ENCODE measurements at places on chromosomes 2 and 18.

DNA sequence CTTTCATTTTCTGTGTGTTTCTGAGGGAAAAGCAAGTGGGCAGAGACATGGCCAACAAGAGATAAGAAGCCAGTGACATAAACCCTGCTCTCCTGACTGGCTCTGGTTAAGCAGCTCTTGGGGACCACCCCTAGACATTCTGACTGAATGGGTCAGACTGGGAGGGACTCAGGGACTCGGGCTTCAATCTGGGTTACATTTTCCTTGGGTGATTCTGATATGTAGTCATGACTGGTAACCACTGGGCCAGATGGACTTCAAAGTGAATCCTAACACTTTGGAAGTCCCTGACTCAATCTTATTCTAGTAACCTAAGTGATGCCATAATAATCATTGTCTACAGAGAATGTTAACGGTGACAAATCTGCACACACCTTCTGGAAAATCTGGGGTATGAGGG lies 397.8 kb downstream of the NBAS start:
- no peak for DNase-seq

- peak; percentile 29 for DNase-seq
Observed at GRCh38 chr18:43049021-43049420, 66.5 kb downstream of the RIT2 start.

- DNase-seq, result no peak
Observed at GRCh38 chr2:15367715-15368114, 193.4 kb downstream of the NBAS start.

DNA sequence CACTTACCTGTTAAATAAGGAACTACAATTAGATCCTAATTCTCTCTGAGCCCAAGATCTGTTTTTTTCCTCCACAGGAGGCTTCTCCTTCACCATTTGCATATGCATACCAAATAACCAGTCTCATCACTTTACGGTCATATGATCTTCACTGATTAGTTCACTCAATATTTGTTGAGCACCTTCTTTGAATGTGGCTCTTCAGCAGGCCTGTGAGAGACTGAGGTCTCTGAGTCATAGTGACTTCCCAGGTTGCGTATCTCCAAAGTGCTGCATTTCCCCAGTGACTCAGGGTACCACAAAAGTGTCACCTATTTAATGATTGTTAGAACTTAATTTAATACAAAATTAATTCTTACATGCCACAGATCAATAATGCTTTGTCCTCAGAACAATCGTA lies 108.8 kb upstream of the TRIB2 start:
- DNase-seq, result no peak

DNA sequence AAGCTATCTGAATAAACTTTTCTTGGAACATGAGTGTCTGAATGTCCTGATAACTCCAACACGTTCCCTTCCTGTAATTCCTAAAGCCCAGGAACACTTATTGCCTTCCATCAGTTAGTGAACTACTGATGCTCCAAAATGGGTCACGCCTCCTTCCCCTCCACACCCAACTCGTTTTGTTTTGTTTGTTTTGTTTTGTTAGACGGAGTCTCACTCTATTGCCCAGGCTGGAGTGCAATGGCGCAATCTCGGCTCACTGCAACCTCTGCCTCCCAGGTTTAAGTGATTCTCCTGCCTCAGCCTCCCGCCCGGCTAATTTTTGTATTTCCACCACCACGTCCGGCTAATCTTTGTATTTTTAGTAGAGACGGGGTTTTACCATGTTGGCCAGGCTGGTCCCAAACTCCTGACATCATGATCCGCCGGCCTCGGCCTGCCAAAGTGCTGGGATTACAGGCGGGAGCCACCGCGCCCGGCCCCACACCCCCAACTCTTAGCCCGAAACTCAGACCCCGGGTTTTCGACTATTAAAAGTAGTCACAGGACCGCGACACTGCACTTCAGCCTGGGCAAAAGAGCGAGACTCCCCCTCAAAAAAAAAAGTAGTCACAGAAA lies 774 bp downstream of the IER3IP1 start:
- peak; percentile 25 for DNase-seq

DNA sequence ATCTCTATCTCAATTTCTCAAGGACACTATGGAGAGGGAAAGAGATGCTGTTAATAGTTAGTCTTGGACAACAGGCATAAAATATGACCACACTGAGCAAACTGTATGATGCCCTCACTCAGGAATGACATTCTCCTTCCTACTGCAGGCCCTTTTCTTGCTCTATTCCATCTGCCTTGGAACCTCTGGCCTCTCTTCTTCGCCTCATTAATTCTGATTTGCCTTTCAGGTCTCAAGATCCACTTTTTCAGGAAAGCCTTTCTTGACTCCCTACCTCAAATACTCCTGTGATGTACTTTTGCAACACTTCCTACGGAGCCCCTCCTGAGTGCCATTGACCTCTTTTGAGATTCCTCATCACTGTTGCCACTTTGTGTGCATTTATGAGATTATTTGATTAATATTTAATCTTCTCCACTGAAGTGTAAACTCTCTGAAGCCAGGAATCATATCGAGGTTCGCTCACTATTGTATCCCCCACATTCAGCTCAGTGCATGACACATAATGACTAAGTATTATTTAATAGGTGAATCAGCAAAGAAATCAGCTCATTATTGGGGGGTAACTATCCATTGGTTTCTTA lies 21.3 kb upstream of the SPP2 start:
- DNase-seq, result no peak

DNA sequence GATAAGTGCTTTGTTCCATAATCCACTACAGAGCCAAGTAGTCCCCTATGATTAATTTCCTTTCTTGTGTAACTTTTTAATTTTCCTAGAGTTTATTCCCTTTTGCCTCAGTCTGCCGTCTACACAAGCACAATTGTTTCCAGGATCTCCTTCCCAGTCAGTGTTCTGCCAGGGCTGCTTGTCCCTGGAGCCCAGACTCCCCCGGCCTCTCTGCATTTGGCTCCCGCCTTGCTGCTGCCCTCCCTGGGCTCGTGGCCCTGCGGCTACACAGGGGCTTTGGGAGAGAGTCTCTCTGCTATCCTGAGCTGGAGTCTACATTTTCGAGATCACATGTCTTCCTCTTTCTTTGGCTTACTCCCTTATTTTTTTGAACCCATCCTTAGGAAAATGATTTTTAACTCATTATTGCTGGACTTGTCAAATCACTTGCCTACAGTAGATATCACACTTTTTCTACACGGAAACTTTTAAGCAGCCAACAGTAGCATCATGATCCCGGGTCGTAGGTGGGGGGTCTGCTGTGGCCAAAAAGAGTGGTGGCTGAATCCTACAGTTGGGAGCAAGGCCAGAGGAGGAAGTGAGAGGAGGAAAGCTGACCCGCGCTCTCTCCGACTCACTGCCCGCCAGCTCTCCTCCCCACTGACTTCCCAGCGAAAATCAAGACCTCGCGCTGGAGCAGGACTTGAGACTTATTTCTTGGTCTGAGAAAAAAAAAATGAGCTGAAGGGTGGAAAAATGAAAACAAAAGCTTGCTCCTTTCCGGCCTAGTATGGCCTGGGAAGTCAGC lies 9.4 kb downstream of the FBLN7 start:
- DNase-seq, result no peak

DNA sequence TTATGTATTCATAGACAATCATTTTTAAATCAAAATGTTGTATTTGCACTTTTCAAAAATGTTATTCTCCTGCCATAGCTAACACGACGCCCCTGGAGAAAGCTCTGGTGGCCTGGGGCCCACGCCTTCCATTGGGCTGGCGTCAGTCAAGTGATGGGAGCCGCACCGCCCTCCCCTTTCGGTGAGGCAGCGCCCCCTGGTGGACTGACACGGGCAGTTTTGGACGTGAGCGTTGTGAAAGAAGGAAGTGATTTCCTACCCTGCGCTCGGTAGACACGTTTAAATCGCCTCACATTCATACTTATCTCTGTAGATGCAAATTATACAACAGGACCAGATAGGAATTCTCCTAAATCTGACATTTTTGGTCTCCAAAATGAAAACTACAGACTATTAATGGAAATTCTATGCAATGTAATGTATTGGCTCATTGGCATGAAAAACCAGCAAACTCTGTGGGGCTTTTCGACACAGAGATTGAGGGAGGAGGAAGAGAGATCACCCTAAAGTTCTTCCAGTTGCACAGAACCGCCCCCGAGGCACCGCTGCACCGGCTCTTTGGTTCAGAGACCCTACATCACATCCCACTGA lies 326.2 kb upstream of the SOX11 start:
- DNase-seq, result peak; percentile 91

DNA sequence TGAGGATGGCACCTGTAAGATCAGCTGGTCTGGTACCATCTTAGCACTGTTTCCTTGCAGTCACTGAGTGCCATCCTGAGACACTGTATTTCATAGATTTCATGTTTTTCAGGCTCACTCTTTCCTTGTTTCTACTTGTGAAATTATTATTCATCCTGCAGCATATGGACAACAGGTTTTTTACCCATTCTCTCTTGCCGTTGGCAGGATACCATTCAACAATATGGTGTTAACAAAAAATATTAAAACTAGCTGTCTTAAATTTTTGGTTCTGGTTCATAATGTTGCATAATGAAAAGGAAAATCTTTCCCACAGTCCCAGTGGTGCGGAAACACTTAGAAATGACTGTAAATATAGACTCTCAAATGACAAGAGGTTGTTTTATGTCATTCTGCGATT lies 23.1 kb upstream of the ATG16L1 start:
- no peak for DNase-seq

- no peak for DNase-seq
Observed at GRCh38 chr2:78870343-78870967, 155.0 kb upstream of the REG3G start.

DNA sequence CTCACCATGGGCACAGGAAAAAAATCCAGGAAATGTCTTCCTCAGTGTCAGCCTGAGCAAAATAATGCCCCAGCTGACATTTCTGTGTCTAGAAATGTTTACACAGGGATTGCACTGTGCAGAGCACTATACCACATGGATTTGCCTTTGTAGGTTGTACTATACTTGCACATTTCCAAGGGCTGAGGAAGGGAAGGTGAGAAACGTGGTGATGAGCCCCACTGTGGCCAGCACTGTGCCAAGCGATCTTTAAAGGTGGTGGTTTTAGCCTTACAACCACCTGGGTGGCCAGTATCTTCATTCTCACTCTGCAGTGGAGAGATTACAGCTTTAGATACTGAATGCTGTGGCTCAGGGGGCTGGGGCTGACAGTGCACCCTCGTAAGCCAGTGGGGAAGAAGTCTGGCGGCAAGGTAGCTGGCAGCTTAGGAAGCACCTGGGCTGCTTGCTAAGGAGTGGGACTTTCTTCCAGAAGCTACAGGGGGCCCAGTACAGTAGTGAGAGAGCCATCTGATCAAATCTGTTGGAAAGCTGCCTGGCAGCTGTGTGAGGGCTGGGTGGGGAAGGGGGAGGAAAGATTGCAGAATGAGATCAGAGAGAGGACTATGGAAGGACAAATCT lies 81.4 kb upstream of the MSH2 start:
- DNase-seq, result peak; percentile 56

GRCh38 chr2:47499621-47500309 lies 96.8 kb downstream of the MSH2 start:
- no peak for DNase-seq

- no peak for DNase-seq
Observed at GRCh38 chr2:166246901-166247300, 119.1 kb upstream of the SCN1A start.

DNA sequence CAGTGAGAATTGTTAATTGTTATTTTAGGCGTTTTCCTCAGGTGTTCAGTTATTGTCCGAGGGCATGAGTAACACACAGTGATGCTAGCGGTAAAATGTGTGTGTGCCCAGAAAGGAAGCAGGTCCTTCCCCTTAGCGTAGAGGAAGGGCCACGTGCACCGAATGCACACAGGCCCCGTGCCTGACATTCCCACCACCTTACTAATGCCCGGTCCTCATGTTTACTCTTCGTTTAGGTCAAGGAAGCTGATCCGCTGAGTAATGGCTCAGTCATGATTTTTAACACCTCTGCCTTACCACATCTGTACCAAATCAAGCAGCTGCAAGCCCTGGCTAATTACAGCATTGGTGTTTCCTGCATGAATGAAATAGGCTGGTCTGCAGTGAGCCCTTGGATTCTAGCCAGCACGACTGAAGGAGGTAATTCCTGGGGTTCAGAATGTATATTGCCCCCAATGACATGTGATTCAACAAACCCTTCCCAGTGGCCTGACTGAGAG lies 76.7 kb downstream of the MERTK start:
- no peak for DNase-seq

DNA sequence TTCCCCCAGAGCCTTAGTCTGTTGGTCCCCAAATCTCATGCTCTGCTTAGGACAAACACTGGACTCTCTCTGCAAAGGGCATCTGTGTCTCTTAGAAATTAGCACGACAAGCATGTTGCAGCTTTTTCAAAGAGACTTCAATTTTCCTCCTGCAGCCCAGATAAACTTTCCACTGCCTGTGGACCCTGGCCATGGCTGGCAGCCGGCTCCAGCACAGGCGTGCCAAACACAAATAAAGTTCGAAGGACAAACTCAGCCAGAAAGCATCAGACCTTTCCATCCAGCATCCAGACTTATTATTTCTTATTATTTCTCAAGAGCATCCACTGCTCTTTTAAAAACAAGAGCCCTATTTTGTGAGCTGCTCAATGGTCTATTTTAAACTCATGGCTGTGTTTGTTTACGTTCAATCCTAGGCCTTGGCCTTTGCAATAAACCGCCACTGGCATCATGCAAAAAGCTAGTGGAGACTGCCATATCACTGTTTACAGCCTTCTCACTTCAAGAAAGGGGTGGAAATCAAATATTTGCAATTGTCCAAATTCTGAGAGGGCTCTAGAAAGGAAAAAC lies 300.8 kb downstream of the BCL11A start:
- peak; percentile 22 for DNase-seq

DNA sequence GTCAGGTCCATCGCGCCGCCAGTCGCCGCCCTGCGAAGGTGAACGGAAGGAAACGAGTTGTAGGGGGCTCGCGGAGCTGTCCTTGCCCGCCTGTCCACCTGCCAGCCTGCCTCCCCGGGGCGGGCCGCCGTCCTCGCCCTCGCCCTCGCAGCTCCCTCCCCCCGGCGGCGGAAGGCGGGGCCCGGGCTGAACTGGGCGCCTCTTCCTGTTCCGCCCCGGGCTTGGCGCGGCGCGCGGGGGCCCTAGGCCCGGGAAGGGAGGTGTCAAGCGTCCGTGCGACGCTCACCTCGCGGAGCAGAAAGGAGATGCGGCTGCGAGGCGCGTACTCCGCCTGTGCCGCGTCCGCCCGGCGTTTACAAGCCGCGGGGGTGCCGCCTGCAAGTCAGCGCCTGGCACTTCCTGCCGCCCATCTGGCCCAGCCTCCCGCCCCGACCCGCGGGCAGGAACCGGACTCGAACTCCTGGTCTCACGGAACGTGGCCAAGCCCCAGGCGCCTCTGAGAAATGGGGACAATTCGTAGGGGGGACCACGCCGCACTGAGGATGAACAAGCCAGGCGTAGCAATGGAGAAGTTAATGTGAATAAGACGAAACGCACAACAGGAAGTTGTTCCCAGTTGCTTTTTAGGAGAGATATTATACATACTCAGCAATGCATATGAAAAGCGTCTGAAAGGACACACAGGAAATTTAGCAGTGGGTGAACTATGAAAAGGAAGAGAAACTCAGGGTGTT lies at the start of gene CNPPD1:
Gene CNPPD1, minus strand, starts transcription at position 108 of the 734 bp plus-strand sequence. Its CDS starts 97 bp downstream, at position 11.
- DNase-seq, result peak; percentile 93

DNA sequence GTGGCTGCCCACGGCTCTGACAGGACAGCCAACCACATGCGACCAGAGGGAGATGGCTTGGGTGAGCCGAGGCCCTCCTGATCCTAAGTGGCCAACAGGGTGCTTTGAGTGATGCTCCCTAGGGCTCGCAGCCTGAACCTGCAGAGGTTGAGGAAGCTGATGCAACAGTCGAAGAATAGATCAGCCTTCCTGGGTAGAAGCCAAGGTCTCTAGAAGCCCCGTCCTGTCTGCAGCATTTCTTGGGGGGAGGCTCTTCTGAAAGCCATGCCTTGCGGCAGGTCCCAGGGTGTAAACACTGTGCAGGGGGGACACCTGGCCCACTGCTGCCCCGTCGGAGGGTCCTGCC lies 136.4 kb downstream of the HDAC4 start:
- no peak for DNase-seq

Measured in tongue (tissue), 3 donors.